ENCODE measurements at places on chromosomes 12 and 14.

DNA sequence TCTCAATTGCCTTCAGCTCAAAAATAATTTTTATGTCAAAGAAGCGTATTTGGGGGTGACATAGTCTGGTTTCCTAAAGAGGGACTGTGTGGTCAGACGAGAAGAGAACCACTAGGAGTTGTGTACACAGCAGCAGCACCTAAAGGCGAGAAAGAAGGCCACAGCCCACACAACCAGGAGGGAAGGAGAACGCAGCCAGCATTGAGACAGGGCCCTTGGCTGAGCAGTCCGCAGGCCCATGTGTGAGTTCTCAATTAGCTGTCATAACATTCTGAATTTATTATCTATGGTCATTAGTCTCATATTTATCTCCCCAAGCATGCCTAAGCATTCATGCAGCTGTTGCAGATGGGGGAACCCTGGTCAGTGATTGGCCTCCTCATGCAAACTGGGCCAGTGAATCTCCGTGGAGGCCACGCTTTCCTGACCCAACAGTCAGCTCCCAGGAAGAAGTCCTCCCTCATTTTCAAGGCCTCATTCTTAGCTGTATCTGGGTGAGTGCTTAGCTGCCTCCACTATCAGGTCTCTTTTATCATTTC is 81.2 kb upstream of the ATF7IP start:
- DNase-seq: no peak

DNA sequence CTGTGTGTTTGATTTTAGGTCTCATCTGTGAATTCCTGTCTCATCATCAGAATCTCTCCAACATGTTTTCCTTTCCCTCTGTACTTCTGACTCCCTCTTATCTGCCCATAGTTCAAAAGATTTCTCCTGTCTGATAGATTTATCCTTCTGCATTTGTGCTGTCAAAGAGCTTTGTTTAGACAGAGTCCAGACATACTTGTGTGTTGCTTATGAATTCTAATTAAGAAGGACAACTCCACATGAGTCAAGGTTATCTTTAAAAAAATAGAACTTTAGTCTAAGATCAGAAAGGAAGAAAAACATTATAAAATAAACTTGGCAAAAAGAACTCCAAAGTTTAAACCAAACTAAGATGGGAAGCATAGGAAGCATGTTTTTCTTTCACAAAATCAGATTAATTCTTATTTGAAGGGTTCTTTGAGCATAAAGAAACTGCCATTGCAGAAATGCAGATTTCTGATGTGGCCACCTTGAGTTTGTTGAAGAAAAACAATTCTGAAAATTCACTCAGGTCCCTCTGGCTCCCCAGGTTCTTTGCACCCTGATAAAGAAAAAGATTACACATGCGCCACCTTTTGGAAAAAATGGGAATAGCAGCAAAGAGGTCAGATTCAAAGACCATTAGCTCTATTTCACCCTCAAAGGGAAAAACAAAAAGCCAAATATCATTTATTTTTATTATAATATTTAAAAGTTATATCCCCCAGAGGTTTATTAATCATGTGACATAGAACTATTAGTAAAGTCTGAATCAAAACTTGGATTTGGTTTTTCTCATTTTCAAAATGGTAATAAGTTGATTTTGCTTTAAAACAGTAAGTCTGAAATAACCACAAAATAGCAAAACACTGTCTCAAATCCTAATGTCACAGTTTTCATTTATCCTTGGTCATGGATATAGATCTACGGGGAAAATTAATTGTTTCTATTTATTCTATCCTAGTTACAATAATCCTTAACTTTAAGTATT is 143.7 kb upstream of the DCN start:
- DNase-seq: peak; percentile 57

DNA sequence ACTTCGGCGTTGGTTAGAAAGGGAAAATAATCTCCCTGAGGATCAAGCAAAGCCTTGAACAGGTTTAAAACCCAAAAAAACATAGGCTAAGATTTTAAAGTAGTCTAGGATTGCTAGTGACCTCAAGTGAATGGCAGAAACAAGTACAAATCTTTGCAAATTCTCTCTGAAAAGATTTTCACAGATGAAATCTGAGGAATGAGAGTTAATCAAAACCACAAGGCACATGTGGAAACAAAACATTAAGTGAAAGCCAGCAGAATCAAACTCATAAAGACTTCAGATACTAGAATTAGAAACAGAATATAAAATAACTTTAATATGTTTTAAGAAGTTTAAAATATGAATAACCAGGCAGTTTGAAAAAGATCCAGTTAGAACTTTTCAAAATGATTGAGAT is 52.2 kb upstream of the CFL2 start:
- DNase-seq: no peak

- DNase-seq: no peak
Measured at GRCh38 chr12:101209319-101210302, at the start of gene SLC5A8. Gene SLC5A8, minus strand, starts transcription at chr12:101210238. Its CDS starts 390 bp downstream, at chr12:101209848.

DNA sequence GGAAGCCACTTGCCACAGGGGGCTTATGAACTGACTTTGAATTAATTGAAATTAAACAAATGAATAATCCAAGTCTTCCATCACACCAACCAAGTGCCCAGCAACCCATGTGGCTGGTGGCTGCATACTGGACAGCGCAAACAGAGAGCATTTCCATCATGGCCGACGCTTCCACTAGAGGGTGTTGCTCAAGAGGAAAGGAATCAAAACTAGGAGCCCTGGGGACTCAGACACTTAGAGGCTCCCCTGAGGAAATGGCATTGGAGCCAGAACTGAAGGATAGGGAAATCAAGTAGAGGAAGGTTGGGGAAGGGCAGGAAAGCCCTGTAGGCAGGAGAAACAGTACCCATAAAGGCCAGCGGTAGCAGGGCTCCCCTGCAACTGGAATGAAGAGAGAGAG is 50.6 kb upstream of the NUAK1 start:
- DNase-seq: no peak

- peak; percentile 78 for DNase-seq
Measured at GRCh38 chr14:97602438-97603117, 805.4 kb downstream of the VRK1 start.

DNA sequence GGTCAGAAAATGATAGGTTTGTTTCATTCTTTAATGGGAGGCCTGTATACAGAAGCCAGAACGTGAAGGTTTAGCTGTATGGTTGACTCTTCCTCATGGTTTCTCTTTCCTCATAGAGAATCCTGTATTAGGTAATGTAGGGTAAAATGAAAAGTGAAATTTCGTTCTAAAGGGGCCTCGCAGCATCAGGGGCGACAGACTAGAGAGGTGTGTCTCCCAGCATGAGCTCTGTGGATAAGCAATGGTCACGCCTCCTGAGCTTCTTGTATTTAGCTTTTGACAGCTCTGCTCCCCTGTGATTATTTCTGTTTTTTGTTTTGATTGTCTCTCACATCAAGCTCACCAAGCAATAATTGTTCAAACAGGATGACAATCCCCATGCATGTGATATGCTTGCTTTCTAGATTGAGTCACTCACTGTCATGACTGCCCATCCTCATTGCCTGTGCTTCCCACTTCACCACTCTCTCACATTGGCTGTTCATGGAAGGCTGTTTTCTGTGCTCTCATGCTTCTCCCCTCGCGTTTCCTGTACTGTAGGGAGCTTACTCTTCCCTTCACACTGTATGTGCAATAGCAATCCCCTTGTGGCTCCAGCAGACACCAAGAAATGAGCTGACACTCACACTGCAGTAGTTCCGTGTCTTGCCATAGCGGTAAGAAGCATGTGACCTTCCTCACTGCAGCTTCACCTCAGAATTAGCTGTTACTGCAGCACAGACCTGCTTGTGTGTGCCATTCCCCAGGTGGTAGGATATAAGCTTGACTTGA is 44.0 kb downstream of the RAD52 start:
- DNase-seq: peak; percentile 17

GRCh38 chr14:100426314-100426713 is 103.2 kb downstream of the SLC25A47 start:
- DNase-seq: no peak

- DNase-seq: peak; percentile 56
Measured at GRCh38 chr12:55637467-55637866, 775 bp downstream of the OR10P1 start.

DNA sequence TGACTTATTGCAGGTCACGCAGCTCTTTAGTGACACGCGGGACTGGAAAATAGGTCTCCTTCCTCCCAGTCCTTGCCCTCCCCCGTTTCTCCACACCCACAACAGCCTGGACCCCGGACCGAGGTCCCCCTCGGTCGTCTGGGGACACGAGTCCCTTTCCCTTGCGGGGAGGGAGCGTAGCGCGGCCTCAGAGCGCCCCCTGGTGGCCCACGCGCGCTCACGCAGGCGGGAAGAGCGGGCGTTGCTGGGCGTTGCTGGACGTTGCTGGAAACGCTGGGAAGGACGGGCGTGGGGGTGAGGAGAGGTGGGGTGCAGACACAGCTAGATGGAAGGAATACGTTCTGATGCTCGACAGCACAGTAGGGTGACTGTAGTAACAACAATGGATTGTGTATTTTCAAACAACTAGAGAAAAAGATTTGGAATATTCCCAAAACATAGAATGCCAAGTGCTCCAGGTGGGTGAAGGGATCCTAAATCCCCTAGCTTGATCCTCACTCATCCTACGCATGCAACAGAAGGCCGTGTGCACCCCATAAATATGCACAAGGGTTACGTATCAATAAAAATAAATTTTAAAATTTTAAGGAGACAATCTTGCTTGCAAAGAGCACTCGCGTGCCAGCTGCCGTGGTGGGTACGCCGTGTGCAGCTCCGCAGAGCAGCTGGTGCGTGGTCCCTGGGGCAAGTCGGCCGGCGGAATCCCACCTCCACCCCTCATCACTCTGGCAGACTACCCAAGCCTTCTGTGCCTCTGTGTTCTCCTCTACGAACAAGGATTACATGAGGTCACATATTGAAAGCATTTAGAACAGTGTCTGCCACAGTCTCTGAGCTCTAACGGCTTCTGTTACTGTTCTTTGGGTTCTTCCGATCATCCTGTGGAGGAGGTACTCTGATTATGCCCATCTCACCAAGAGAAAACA is 87.4 kb downstream of the B4GALNT3 start:
- DNase-seq: peak; percentile 77

- no peak for DNase-seq
Measured at GRCh38 chr12:57332646-57333312, 81.8 kb upstream of the STAC3 start.

DNA sequence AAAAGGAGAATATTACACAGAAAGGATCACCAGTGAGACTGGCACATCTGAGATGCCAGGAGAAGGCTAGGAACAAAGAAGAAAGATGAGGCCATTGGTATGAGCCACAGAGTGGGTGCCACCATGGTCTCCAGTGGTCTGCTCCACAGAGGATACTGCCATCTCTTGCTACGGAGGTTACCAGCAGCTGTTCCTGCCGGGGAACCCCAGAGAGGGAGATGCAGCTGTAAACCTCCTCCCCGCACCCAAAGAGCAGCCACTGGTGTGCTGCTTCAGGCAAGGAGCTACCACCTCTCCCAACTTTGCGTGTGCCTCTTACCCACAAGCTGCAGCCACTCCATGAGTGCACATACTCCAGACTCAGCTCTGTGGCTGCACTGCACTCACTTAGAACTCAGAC is 201.5 kb upstream of the RTL1 start:
- no peak for DNase-seq

- DNase-seq: no peak
Measured at GRCh38 chr14:69291891-69292561, 32.1 kb downstream of the GALNT16 start.

DNA sequence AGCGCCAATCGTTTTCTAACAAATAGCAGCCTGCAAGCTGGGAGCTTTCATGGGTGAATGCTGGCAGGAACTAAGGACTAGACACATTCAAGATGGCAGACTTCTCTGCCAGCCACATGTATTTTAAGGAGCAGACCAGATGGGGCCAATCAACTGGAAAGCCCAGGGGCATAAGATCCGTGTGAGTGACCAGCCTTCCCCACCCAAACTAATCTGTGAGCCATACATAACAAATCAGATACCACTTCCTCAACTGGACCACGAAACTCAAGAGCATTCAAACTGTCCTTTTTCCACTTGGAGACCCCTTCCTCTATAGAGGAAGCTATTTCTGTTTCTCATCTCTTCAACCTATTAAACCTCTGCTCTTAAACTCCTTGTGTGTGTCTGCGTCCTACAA is 9.7 kb downstream of the TCL1B start:
- no peak for DNase-seq

DNA sequence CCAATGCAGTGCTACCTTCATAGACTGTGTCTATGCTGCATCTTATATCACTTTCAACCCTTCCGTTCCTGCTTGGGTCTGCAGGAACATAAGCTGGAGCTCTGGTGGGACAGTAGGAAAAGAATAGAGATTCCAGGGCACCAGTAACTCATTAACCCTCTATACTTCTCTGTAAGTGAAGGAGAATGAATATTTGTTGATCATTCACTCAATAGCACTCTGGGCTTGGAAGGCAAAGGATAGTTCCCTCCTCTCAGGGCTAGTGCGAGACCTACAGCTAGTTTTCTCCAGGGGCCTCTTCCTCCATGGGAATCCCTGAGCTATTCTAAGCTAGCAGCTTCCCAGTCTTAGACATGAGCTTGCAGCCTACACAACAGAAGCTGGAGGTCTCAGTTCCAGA is 84.7 kb downstream of the BMP4 start:
- DNase-seq: no peak

DNA sequence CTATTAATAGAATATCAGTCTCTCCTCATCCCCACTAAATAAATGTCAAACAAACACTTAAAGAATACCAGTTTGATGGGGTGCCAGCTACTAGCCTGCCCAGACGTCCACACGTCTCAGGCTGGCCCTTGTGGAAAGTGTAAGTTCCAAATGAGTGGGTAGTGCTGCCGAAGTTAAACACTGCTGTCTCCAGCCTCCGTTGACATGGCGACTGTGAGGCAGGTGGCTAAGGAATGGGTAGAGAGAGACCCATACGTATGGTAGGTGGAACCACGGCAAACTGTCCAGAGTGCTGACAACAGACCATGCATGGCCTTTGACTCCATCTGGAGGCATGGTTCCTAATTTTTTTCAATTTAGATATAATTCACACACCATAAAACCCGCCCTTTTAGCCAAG is 37.9 kb downstream of the PITPNM2 start:
- no peak for DNase-seq

- DNase-seq: no peak
Measured at GRCh38 chr14:89428173-89428523, 11.1 kb upstream of the FOXN3 start.

- no peak for DNase-seq
Measured at GRCh38 chr14:100755649-100756048, 29.0 kb downstream of the DLK1 start.

DNA sequence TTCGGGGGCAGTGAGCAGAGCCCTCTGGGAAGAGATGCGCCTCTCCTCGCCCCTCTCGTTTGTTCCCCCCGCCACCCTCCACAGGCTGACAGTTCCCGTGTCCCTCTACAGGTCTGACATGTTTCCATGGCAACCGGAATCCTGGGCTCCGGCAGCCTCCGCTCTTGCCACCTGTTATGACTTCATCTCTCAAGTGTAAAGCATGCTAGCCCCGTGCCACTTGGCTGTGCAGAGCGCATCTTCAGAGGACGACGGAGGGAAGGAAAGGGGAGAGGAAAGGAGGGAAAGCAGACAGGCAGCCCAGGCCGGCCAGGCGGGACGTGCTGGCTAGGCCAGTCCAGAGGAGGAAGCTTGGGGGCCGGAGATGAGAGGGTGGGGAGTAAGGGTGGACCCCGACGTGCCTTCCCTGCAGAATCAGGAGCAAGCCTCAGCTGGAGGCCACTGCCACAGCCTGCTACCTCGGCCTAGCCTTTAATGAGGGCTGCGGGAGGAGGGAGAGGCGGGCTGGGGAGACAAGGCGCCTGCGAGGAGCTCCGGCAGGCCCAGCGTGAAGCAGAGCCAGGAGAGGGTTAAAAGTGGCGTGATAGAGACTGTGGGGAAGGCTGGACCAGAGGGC is 214.3 kb downstream of the DPF3 start:
- no peak for DNase-seq
